Iris pigment epithelial cell (primary cell): ENCODE measurements at places on chromosomes 12 and 14.

- DNase-seq, result no peak
These were observed 59.7 kb downstream of the RASSF3 start for GRCh38 chr12:64670019-64670418.

- DNase-seq, result no peak
These were observed 7.4 kb upstream of the LLPH start for GRCh38 chr12:66137937-66138336.

GRCh38 chr14:95440496-95440895, 76.0 kb downstream of the SYNE3 start:
- no peak for DNase-seq

DNA sequence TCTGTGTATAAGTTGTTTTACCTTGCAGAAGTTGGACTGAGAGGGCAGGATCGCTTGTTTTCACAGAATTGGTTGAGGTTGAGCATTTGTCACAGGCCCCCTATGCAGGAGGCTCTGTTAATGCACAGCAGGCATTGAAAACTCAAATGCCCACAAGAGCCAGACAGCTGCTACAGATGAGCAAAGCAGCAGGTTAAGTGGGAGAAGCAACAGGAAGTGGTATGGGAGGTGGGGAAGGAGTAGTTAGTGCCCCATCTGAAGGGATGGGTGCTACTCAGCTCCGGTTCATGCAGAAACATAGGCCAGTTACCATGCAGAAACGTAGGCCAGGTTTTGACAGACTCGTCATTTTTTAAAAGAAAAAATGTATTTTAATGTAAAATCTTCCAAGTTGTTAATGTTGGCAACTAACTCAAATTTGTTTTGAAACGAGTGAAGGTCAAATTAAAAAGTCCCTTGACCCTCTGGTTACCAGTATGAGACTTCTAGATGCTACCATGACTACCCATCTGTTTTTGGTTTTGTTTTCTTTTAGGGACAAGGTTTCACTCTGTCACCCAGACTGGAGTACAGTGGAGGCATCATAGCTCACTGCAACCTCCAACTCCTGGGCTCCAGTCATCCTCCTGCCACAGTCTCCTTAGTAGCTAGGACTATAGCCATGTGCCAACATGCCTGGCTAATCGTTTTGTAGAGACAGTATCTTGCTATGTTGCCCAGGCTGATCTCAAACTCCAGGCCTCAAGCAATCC, 84.7 kb upstream of the FRMD6 start:
- DNase-seq, result no peak

DNA sequence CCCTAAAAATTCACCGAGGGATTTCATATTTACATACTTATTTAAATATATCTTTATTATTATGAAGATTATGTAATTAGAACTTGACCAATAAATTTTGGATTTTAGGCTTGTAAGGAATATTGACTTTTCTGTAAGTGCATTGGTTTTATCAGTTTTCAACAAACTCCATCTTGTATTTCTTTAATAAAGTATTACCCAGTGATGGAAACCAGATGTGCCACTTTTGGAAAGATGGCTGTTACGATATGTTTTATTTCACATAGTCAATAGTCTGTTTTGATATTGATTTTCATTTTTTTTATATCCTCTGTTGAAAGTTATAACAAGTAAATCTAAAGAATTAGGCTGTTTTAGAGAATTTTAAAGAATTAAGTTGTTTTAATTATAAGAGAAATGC, 1.8 kb downstream of the MON2 start:
- no peak for DNase-seq

DNA sequence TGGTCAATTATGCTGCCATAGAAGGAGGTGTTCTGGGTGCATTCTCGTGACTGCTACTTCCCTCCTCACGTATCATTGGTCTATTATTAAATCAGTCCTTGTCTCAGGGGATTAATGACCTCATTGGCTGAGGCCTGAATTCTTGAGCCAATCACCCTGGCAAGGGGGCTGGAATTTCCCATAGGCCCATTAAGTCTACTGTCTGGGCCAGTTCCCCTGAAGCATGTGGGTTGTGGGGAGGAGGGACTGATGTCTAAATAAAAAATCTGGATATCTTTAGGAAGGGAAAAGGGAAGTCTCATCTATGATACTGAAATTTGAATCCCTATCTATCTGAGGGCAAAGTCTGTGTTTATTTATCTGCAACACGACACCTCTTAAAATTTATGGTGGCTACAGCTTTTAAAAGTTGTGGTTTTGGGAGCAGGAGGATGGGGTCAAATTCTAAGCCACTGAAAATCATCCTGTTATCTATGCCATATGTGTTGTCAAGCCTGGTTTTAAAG, 71.9 kb downstream of the DYRK2 start:
- peak; percentile 77 for DNase-seq

DNA sequence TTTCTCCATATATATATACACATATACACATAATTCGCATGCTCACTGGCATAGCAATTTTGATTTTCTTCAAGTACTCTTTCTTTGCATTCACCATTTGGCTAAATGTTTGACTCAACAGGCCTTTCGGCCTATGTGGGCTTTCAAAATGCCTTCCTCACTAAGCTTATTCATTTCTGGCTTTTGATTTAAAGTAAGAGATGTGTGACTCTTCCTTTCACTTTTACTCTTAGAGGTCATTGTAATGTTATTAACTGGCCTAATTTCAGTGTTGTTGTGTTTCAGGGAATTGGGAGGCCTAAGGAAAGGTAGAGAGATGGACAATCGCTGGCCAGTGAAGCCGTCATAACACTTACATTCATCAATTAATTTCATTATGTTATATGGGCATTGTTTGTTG, 14.5 kb upstream of the KLRD1 start:
- no peak for DNase-seq
